ENCODE measurements at places on chromosomes 6 and 20.

DNA sequence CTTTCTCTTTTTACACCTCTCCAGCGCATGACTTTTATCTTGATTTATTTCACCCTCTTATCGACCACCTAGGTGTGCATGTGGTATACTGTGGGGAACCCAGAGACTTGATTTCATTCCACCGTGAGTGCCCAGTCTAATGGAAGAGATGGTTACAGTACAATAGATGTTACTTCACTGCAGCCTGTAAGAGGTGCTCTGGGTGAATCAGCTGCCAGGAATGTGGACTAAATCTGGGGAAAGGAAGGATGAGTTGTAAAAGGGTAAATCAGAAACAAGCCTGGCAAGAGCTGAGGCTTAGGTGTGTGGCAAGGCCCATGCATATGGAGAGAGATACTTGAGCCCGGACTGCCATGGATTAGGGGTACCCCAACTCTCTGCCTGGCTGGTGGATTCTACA, 7.4 kb downstream of the STK35 start:
- no peak for DNase-seq

- DNase-seq, result no peak
Measured at GRCh38 chr6:90221403-90221802, 75.2 kb downstream of the BACH2 start.

DNA sequence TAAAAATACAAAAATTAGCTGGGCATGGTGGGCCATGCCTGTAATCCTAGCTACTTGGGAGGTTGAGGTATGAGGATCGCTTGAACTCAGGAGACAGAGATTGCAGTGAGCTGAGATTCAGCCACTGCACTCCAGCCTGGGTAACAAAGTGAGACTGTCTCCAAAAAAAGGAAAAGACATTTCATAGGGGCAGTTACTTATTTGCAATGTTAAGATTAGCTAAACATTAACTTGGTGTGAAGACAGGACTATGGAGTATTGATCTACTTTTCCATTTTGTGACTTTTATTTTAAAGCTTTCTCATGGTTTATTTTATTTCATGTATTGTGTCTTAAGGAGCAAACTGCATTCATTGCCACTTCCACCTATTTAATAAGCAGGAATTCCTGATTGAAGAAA, 153.0 kb downstream of the UTRN start:
- DNase-seq, result no peak

DNA sequence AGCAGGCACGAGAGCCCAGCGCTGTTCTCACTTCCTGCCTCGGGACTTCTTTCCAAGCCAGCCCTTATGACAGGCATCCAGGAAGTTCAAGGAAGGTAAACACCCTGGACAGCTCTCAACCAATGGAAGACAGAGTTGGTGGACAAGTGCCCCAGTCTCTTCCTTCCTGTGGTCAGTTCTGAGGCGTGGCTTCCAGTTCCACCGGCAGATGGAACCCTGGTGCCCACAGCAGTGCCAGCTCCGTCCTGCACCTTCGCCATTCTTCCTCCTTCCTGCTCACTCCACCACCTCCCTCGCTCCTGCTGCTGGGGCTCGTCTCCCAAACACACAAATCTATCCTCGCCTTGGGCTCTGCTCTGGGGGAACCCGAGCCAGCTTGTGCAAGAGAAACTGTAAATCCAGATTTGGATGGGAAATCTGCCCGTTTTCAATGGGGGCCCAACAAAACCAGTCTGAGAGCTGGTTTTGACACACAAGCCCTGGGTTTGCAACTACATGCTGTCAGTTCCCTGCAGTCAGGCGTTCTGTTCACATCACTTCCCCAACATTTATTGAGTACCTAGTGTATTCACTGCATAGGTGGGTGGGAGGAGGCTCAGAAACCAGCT, 162.7 kb downstream of the GRM4 start:
- DNase-seq, result no peak

Measured in stimulated activated naive CD8-positive, alpha-beta T cell treated with anti-CD3 and anti-CD28 coated beads, Interleukin-15, amount 100 ng/mL, for 72 hours (primary cell).